ENCODE measurements at places on chromosomes 4 and X. TPM values are rescaled to one million over a fixed set of nuclear protein-coding genes. Genes with fewer than 3 reads are reported as not detected.

GRCh38 chr4:159358226-159358625 is 255.3 kb downstream of the RAPGEF2 start:
- DNase-seq, result no peak

GRCh38 chr4:148214529-148215166 is 227.6 kb downstream of the NR3C2 start:
- DNase-seq, result no peak

GRCh38 chr4:27720010-27720766 is 859.5 kb downstream of the STIM2 start:
- no peak for DNase-seq

DNA sequence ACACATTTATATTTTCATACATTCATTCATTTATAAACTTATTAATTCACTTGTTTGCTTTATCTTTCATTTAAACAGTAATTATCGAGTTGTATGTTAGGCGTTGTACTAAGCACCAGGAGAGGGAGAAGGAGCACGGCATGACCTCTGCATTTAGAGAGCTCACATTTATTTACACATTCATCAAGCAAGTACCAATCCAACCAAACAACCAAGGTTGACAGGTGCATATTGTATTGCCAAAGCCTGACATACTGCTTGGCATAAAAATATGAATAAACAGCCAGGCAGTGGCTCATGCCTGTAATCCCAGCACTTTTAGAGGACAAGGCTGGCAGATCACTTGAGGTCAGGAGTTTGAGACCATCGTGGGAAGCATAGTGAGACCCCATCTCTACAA is 37.0 kb upstream of the CLNK start:
- no peak for DNase-seq

Gene IQCM
- polyA plus RNA-seq, result not detected

DNA sequence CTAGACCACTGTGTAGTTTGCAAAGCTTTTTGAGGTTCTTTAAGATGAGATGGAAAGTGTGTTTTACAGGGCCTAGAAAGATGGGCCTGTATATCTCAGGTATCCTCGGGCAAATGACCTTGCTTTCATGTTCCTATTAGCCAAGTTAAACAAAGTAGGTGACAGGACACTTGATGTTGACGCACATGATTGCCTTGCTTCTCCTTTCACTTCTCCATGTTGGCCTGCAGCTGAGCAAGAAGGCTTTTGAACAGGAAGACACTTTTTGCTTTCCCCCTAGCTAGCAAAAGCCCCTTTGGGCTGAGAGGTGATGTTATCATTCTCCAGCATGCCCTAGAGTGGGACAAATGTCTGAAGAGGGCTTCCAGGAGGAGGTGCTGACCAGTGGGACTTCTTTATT is 202.1 kb downstream of the GPC3 start:
- no peak for DNase-seq

All from hepatocyte (in vitro differentiated cells).